PC-3 (cell line): ENCODE measurements at places on chromosomes 2 and 18. TPM values are rescaled to one million over a fixed set of nuclear protein-coding genes. Genes with fewer than 3 reads are reported as not detected.

SERPINB3 gene
- total RNA-seq = 5.6 and 6.3 TPM in 2 replicates

IL1B gene
- 48.4 and 67.5 TPM in 2 replicates for total RNA-seq

GALNT14 gene
- 10.2 and 12.7 TPM in 2 replicates for total RNA-seq

SLC35F5 gene
- 41.1 and 55.3 TPM in 2 replicates for total RNA-seq

PRKAG3 gene
- total RNA-seq = not detected in 2 replicates

SMC6 gene
- total RNA-seq = 14.1 and 15.6 TPM in 2 replicates

REG1B gene
- total RNA-seq = not detected in 2 replicates

- DNase-seq = no peak
- no peak overlapping the region for H3K4me3 ChIP-seq
- no peaks in the 10 kb centered on the region for H3K27me3 ChIP-seq
- H3K36me3 ChIP-seq = peaks cover 11% of the 10 kb centered on the region
- no peak overlapping the region for H3K27ac ChIP-seq
These were observed 233.7 kb downstream of the HDAC4 start for GRCh38 chr2:239167011-239167673.

DNA sequence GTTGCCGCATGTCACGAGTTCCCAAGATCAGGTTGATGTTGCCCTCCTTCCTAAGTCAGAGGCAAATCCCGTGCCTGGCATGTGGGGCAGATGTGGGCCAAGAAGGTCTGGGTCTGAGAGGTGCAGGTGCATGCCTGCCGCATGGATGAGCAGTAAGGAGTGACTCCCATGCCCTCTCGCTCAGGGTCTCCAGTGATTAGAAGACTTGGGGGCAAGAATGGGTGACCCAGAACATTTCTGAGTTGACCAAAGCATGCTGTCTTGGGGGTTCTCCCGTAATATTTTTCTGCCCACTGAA, 120.6 kb upstream of the HDAC4 start:
- H3K4me3 ChIP-seq = no peak overlapping the region
- H3K27ac ChIP-seq = no peak overlapping the region
- H3K27me3 ChIP-seq = peaks cover 21% of the 10 kb centered on the region; the same call in 1 of the 2 replicates
- no peaks in the 10 kb centered on the region for H3K36me3 ChIP-seq

DNA sequence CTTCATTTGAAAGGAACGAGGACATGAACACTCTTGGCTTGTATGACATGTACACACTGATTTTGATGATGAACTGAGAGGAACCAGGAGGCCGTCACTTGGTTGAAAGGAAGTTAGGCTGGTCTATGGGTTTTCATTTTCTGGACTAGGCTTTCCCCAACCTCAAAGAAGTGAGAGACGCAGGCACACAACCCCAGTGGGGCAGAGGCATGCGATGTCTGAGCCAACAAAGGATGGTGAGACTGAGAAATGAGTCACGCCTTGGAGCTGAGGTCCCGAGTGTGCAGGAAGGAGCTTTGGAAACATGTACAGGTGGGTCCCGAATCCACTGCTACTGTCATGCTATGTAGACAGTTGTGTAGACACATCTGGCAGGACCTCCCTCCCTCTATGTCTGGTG, 24.1 kb downstream of the SIGLEC15 start:
- no peak for DNase-seq
- no peaks in the 10 kb centered on the region for H3K36me3 ChIP-seq
- H3K4me3 ChIP-seq = no peak overlapping the region
- H3K27me3 ChIP-seq = no peaks in the 10 kb centered on the region

GRCh38 chr18:31100436-31101182, 1.6 kb downstream of the DSC2 start:
- H3K4me3 ChIP-seq = peak overlapping the region; percentile 72
- H3K27me3 ChIP-seq = no peaks in the 10 kb centered on the region
- no peak for DNase-seq
- H3K36me3 ChIP-seq = no peaks in the 10 kb centered on the region
- H3K27ac ChIP-seq = peak overlapping the region; percentile 88

GRCh38 chr2:85266146-85267041, 61.4 kb downstream of the TGOLN2 start:
- no peak overlapping the region for H3K4me3 ChIP-seq
- H3K27ac ChIP-seq = no peak overlapping the region

GRCh38 chr18:79910563-79911343, 40.7 kb downstream of the SLC66A2 start:
- DNase-seq = no peak
- no peaks in the 10 kb centered on the region for H3K36me3 ChIP-seq
- no peaks in the 10 kb centered on the region for H3K4me1 ChIP-seq
- no peak overlapping the region for H3K4me3 ChIP-seq

DNA sequence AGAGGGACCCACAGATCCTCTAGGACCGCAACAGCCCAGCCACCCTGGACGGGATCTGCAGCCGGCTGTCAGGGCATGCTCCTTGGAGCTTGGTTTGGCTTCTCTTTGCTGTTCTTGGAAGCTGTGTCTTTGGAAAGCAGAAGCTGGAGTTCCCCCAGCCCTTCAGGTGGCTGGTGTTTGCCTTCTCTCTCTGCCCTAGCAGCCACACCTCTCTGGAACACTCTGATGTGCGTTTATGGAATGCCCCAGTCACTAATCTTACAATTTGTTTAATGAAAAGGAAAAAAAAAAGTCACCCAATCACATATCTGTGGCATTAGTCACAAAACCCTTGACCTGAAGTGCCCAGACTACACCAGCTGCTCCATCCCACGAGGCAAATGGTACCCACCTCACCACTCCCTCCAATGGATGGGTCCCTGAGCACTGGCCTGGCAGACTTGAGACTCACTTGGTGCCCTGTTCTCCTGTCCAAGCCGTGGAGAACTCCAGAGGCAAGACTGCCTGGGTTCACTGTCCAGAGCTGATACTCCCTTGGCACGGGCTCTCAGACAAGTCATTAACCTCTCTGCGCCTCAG, 70.2 kb upstream of the DAPL1 start:
- peak overlapping the region; percentile 61 for H3K4me3 ChIP-seq
- H3K4me1 ChIP-seq = peaks cover 40% of the 10 kb centered on the region
- H3K27me3 ChIP-seq = no peaks in the 10 kb centered on the region

GRCh38 chr2:128578406-128579390, 260.0 kb upstream of the HS6ST1 start:
- no peak overlapping the region for H3K4me3 ChIP-seq
- no peak for DNase-seq
- no peak overlapping the region for H3K27ac ChIP-seq
- H3K36me3 ChIP-seq = no peaks in the 10 kb centered on the region
- no peaks in the 10 kb centered on the region for H3K4me1 ChIP-seq

DNA sequence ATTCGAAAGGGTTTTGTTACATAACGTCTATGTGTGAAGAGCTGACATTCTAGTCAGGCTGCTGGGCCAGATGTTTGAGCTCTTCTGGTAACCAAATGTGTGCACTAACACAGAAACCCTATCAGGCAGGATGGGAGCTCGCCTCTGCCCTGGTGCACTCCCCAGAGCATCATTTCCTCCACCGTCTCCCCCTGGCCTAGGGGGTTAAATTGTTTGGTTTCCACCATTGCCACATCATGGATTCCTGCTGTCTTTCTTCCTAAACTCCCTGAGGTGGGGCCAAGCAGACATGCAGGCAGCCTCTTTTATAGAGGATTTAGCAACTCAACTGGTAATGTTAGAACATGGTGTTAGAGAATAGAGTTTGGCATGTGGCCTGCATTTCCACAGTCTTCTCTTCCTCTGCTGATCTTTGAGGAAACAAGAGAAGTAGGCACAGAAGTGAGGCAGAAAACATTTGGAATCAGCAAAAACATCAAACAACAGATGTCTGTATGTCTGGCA, 87.3 kb downstream of the ANTXR1 start:
- H3K4me3 ChIP-seq = no peak overlapping the region
- no peak for DNase-seq

DNA sequence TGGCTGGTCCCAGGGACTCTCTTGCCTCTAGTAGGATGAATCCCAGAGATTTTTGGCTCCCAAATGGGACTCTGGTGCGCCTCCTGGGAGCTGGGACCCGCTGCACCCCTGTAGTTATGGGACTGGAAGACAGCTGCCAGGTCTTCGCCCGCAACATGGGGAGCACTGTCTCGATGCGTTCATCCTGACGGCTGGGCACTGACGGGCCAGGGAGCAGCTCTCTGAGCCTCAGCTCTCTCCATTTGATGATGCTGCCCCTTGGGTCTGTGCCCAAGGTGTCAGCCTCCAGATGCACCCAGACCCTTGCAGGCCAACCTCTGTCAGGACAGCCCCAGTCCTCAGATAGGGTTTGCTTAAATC, 9.3 kb upstream of the ARMC9 start:
- H3K27me3 ChIP-seq = no peaks in the 10 kb centered on the region
- no peaks in the 10 kb centered on the region; the same call in 1 of the 2 replicates for H3K4me1 ChIP-seq
- no peak for DNase-seq
- no peak overlapping the region for H3K27ac ChIP-seq
- H3K36me3 ChIP-seq = no peaks in the 10 kb centered on the region

- H3K4me1 ChIP-seq = peaks cover 14% of the 10 kb centered on the region
- no peak overlapping the region for H3K4me3 ChIP-seq
- H3K36me3 ChIP-seq = no peaks in the 10 kb centered on the region
- H3K27ac ChIP-seq = no peak overlapping the region
- DNase-seq = no peak
These were observed 48.0 kb downstream of the RAB12 start for GRCh38 chr18:8657050-8657820.

DNA sequence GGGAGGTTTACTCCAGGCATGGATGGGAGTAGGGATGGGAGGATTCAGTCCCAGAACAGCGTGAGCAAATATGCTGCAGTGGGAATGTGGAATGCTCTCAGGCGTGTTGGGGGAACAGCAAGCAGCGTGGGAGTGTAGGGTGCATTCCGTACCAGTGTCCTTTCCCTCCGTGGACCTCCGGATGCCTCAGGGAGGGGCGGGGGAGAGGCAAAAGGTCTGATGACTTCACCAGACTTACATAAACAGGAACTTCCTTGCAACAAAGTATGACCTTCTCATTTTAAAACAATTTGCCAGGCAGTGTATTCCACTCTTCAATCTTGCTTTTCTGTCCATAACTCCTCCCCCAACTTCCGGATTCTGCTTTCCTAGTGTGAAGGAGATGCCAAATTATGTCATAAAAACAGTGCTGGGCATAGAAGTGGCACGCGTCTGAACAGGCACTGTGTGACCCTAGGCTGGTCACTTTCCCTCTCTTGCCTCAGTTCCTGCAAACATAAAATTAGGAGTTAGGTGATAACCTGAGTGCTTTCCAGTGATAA, 36.9 kb downstream of the RPL37A start:
- peak; percentile 40 for DNase-seq
- H3K36me3 ChIP-seq = no peaks in the 10 kb centered on the region
- peaks cover 31% of the 10 kb centered on the region for H3K4me1 ChIP-seq

GRCh38 chr2:85307527-85307897, 20.3 kb downstream of the TGOLN2 start:
- peaks cover 12% of the 10 kb centered on the region for H3K4me1 ChIP-seq
- no peak for DNase-seq
- no peak overlapping the region for H3K27ac ChIP-seq
- H3K27me3 ChIP-seq = no peaks in the 10 kb centered on the region

- H3K4me3 ChIP-seq = no peak overlapping the region
- DNase-seq = no peak
- H3K4me1 ChIP-seq = no peaks in the 10 kb centered on the region
These were observed 1367.2 kb upstream of the CELF4 start for GRCh38 chr18:38932752-38933151.

GRCh38 chr2:58731488-58731869, 490.4 kb upstream of the FANCL start:
- H3K27ac ChIP-seq = no peak overlapping the region
- no peaks in the 10 kb centered on the region for H3K27me3 ChIP-seq
- peak; percentile 8 for DNase-seq
- H3K4me1 ChIP-seq = peaks cover 29% of the 10 kb centered on the region

- peak overlapping the region; percentile 3 for H3K27ac ChIP-seq
- peak overlapping the region; percentile 81 for H3K4me3 ChIP-seq
- H3K4me1 ChIP-seq = peaks cover 34% of the 10 kb centered on the region
These were observed 431 bp upstream of the EIF5B start for GRCh38 chr2:99336804-99337112.

DNA sequence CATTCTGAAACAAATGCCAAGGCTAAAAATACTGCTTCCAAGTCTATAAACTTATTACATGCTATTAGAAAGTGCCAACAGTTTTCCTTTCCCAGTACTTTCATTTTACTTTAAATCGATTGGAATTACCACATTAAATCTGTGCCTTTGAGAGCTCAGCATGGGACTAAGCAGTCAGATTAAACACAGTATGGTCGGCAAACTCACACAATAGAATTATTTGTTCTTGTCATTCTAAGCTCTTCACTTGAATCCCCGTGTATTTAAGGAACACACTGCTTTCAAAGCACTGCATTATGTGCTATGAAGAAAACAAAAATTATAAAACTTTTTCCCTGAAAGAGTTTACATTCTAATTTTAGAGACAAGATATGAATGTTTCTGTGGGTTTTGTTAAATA, 444.4 kb upstream of the SLC39A10 start:
- H3K27me3 ChIP-seq = no peaks in the 10 kb centered on the region
- no peaks in the 10 kb centered on the region for H3K4me1 ChIP-seq
- no peak for DNase-seq
- no peak overlapping the region for H3K27ac ChIP-seq

DNA sequence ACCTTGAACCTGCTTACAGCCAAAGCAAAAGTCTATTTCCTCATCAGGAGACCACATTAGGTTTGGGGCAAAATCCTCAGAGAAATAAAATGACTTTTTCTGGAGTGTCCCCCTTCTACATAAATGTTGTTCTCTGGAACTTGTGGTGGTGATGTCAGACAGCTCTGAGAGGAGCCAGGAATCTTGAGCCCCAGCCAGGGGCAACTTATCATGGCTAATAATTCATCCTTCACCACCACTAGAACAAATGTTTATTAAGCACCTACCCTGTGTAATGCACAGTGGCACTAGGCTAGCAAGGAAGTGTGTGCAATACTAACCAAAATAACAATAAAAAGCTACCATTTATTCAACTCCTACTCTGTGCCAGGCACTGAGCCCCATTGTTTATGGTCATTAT, 9.0 kb upstream of the BMP10 start:
- H3K36me3 ChIP-seq = no peaks in the 10 kb centered on the region
- no peak overlapping the region for H3K27ac ChIP-seq
- H3K4me1 ChIP-seq = no peaks in the 10 kb centered on the region
- peaks cover 66% of the 10 kb centered on the region for H3K27me3 ChIP-seq
- no peak overlapping the region for H3K4me3 ChIP-seq
- DNase-seq = no peak

DNA sequence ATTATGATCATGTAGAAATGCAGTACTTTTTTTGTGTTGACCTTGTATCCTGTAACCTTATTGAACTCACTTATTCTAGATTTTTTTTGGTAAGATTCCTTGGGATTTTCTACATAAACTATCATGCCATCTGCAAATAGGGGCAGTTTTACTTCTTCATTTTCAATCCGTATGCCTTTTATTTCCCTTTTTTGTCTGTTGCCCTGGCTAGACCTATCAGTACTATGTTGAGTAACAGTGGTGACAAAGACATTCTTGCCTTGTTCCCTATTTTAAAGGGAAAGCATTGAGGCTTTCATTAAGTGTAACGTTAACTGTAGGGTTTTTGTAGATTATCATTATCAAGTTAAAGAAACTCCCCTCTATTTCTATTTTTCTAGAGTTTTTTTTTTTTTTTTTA, 92.3 kb downstream of the LYPD1 start:
- no peak overlapping the region for H3K4me3 ChIP-seq
- H3K4me1 ChIP-seq = peaks cover 10% of the 10 kb centered on the region; the same call in 1 of the 2 replicates
- H3K36me3 ChIP-seq = no peaks in the 10 kb centered on the region
- H3K27ac ChIP-seq = no peak overlapping the region
- DNase-seq = no peak
- H3K27me3 ChIP-seq = no peaks in the 10 kb centered on the region

GRCh38 chr18:74916773-74917393, 292.1 kb downstream of the PTGR3 start:
- no peak for DNase-seq
- peaks cover 11% of the 10 kb centered on the region for H3K4me1 ChIP-seq
- no peaks in the 10 kb centered on the region for H3K27me3 ChIP-seq
- H3K27ac ChIP-seq = no peak overlapping the region
- H3K36me3 ChIP-seq = no peaks in the 10 kb centered on the region
